Naive thymus-derived CD8-positive, alpha-beta T cell (primary cell): ENCODE measurements at places on chromosomes 3 and 15. TPM values are rescaled to one million over a fixed set of nuclear protein-coding genes. Genes with fewer than 3 reads are reported as not detected.

The ACSBG1 gene
- not detected for total RNA-seq

DNA sequence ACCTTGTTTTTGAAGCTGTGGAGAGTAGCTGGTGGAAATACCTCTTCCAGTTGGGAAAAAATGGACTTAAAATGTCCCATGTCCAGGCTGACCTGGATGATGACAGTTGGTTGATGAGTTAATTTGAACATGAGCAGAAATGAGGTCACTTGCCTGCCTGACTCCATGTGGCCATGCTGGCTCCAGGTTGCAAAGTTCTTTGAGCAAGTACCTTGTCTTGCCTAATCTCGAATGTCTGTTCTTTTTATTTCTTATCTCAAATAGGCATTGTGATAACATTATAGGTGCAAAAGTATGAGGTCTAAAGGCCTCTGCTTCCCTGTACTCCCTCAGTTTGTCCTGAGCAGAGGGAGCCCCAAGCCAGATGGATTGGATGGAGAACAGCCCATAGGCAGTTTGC lies 9.0 kb downstream of the MAPKBP1 start:
- DNase-seq: no peak

GRCh38 chr3:89740881-89741177 lies 633.4 kb downstream of the EPHA3 start:
- DNase-seq: no peak

The MFAP1 gene
- 15.8 TPM for total RNA-seq

GRCh38 chr3:37997791-37998370 lies 7.3 kb downstream of the VILL start:
- DNase-seq: no peak

The SSUH2 gene
- total RNA-seq: not detected

GRCh38 chr3:158810823-158811724 lies 9.2 kb downstream of the MFSD1 start:
- DNase-seq: no peak
